ENCODE measurements at places on chromosomes 1 and 21.
A peak's percentile ranks its signal among the peaks of the same experiment; 100 is the strongest.

DNA sequence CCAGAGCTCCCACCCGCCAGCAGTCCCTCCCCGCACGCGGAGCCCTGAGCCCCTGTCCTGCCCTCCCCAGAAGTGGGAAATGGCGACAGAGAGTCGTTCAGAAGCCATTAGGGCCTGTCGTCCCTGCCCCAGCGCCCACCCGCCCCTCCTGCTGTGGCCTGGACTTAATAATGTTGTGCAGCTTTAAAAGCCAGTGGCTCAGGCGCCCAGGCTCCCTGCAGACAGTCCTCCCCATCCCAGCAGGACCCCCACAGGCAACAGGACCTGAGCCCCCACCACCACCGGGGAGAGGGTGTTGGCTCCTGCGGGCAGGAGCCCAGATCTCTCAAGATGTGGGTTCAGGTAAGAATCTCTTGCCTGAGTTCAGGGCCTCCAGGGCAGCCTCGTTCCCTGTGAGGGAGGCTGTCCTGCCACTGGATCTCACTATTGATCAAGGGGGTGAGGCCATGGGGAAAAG, 125.3 kb upstream of the RUNX3 start:
- DNase-seq: no peak

DNA sequence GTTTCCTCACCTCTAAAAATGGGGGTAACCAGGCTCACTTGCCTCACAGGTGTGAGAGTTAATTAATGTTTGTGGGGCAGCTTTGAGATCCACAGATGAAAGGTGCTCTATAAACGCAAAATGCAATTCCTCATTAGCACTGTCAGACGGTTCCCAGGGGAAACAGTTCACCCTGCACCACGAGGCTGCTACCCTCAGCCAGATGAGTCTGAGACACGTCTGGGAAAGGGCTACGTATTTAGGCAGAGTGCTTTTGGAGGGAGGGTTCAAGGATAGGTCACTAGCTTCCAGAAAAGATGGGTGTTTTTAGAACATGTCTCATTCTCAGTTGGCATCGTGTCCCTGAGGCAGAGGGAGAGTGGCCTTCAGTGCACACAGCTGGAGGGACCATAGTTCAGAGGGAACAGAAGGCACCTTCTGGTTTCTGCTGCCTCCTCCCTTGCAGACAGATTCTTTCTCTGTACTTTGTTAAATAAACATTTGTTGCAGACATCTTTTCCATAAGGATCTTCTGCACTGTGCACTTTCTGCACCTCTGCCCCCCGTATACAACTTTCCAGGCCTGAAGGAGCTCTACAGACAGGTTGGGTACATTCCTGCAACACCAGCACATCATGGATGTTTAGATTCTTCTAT, 139.9 kb downstream of the CLIC6 start:
- DNase-seq: no peak

DNA sequence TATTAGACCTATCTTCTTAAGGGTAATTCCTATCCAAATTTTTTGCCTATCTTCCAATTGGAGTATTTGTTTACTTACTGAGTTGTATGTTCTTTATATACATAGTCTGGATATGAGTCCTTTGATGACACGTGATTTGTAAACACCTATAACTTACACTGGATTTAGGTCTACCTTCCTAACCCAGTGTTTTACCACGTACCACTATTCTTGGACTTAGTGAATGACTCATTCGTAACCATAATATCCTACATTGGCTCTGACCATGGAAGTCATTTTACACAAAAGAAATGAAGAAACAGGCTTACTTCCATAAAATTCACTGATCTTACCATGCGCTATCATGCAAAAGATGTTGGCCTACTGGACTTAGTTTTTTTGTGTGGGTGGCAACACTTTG, 23.9 kb upstream of the ZZZ3 start:
- DNase-seq: no peak

DNA sequence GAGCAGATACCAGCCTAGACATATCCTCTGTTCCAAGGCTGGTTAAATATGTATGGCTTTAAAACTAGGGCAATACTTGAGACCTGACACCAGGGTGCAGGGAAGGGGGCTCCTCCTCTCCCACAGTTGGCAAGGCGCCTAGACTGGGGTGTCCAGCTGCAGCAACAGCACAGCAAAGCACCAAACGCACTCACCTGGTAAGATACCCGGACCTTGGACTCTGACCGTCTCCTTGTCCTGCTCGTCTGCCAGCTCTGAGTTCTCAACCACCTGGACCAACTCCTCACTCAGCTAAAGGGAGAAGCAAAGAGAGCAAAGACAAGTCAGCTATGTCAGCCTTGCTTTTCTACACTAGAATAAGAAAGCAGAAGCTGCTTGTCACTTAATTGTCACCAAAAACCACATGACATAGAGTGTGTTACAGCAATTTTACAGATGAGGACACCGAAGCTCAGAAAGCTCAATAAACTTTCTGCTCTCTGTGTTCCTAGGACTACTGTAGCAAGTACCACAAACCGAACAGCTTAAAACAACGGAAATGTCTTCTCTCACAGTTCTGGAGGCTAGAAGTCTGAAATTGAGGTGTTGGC, 4.4 kb downstream of the PACC1 start:
- no peak for DNase-seq

DNA sequence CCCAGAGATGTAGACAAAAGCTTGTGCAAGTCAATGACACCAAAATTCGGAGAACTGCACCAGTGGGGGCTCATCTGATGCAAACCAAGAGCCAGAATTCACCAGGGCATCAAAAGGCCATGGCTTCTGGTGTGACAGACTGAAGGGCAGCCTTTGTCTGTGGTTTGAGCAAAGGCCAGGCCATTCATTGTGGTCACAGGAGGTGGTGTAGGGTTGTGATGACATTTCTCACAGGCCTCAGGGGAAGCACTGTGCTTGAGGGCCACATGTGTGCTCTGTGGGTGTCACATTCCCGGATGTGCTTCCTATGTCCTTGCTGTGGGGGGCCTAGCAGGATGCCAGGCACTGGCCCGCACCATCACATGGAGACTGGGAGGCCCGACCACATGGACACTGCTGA, 22.5 kb upstream of the KCNE1 start:
- DNase-seq: no peak

GRCh38 chr1:7495962-7496361, 275.1 kb upstream of the VAMP3 start:
- no peak for DNase-seq

- peak; percentile 58 for DNase-seq
These were observed 9.0 kb upstream of the FAM131C start for GRCh38 chr1:16082283-16083038.

DNA sequence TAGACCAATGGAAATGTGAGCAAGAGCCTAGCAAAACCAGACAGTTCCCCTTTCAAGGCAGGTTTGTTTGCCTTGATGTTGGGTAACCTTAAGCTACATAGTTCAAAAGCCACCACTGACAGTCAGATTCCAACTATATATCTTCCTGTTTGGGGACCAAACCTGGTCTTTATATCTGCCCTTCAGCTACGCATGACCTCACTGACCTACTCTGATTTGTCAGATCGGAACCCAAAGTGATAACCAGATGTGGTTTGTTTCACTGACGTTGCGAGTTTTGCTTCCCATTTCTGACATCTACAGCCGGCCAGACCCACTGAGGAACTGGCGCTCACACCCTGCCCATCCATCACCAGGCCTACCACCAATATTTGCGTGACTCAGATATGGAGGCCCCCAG, 361.1 kb upstream of the CHRM3 start:
- no peak for DNase-seq

GRCh38 chr1:243409284-243409683, 153.4 kb downstream of the SDCCAG8 start:
- no peak for DNase-seq

- DNase-seq: no peak
These were observed 148.7 kb downstream of the ZNF326 start for GRCh38 chr1:90143591-90143990.

GRCh38 chr1:236489710-236490377, 33.9 kb upstream of the LGALS8 start:
- peak; percentile 59 for DNase-seq

DNA sequence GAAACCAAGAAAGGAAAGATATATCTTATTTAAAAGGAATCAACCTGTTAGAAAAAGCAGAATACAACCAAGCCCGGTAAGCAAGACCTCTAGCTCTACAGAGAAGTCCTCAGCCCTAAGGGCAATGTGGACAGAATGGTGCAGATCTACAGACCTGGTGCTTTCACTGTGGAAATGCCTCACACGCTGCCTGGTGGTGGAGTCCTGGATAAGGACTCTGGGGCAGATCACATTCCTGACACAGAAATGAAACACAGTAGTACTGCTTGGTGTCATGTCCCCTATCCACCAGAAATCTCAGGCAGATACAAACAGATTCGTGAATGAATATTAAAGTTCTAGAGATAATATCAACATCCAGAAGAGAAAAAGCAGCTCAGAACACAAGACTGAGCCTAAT, 6.8 kb downstream of the CNN3 start:
- DNase-seq: no peak

DNA sequence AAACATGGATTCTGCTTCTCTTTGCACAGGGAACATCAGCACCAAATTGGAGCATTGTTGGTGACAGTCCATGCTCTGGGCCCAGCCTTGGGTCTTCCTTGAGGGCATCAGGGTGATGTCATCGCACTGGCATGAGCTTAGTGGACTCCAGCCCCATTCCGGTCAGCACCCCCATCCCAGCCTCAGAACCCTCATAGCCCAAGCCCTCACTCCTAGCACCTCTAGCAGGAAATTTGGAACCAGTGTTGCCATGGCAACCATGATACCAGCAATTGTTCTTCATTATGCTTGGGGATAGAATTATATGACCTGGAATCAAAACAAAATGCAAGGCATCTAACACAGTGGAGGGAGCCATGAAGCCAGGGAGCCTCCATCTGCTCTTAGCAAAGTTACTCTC, 83.1 kb downstream of the VWA5B1 start:
- no peak for DNase-seq

- DNase-seq: no peak
These were observed 291.9 kb upstream of the NR5A2 start for GRCh38 chr1:199735660-199736059.

DNA sequence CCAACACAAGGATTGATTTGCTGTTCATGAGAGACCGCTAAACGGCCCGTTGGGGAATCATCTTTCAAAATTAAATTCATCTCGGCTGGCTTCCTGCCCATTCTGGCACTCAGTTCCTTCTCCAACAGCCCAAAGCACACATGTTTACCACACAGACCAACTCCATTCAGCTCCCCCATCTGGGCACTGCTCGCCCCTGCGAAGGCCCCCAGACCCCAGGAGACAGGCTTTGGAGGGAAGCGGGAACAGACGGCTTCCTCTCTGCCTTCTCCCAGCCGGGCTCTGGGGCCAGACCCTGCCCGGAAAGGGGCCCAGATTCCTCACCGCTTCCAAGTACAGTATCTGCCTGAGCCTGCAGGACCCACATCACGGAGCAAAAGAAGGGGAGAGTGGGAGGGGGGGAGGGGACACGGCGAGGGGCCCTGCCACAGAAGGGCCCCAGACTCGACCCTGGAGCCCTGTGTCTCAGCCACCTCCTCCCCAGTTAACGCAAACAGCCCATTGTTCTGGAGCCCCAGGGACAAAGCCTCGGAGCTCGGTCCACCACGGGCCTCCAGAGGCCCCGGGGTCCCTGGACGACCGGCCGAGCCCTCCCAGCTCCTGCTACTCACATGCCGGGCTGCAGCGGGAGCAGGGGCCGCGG, 660 bp downstream of the MEGF6 start:
- no peak for DNase-seq

DNA sequence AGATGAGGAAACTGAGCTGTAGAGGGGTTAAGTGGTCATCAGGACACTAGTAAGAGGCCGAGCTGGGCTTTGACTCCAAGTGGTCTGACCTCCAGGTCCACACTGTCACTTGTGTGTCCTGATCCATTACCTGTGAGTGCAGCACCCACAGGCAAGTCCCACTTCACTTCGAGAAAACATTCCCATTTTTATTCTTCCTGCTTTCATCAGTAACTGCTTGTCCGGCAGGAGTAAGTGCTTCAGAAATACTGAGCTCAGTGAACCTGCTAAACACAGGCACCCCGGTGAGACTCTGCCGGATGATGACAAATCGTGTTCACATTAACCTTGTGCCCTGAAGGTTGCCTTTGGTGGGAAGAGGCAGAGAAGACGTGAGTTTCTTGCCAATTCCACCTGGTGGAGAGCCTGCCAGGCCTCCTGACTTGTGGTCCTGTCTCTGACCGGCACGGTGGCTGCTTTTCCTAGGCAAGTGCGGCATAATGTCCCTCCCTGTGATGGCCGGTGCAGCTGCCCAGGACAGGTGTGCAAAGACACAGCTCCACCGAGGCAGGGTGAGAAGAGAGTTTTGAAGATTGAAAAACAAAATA, 29.4 kb downstream of the ZBTB18 start:
- no peak for DNase-seq

DNA sequence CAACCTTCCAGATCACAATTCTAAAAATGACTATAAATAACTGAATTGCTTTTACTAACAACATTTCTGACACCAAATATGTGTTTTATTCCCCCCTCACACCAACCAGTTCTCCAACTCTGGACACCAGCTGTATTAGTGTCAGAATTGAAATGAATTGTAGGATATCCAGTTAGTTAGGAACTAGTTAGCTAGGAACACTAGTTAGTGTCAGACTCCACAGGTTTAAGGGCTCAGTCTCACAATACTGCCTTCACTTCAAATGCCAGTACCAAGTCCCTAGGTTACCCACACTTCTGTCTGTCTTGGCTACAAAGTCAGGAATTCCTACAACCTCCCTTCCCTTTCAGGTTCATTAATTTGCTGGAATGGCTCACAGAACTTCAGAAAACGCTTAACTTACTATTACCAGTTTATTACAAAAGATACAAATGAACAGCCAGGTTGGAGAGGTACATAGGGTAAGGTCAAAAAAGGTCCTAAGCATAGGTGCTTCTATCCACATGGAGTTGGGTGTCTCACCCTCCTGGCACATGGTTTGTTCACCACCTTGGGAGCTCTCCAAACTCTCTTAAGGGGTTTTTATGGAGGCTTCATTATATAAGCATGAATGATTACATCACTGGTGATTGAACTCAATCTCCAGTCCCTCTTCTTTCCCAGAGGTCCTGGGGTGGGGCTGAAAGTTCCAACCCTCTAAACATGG, 4.2 kb downstream of the STXBP3 start:
- no peak for DNase-seq

- peak; percentile 32 for DNase-seq
These were observed 5.3 kb downstream of the E2F2 start for GRCh38 chr1:23525558-23526250.

- no peak for DNase-seq
These were observed 8.2 kb upstream of the FMOD start for GRCh38 chr1:203359010-203359571.

DNA sequence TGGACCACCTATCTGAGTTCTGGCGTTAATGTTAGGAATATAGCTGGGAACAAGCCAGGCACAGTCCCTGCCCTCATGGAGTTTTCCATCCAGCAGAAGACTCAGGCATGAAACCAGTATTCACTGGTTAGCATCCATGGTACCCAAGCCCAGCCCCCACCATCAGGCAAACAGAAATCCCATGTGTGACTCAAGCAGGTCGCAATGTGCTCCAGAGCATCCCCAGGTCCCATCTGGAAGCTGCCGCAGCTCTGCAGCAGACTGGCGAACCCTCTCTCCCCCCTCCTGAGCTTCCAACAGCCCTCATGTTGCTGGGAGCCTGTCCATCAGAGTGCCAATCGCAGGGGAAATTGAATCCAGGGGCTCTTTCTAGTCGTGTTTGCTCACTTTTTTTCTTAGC, 174.2 kb downstream of the RRAGC start:
- DNase-seq: no peak
